ENCODE measurements at places on chromosomes 5 and 9. TPM values are rescaled to one million over a fixed set of nuclear protein-coding genes. Genes with fewer than 3 reads are reported as not detected.

Gene TPPP
- total RNA-seq: 3.6 TPM

Gene BTNL3
- total RNA-seq: 0.82 TPM

Gene PHYHD1
- total RNA-seq: 10.0 TPM

Gene LIFR
- total RNA-seq: 32.7 TPM

Gene PRELID2
- 15.5 TPM for total RNA-seq

Gene CLIC3
- total RNA-seq: 38.6 TPM

Gene NUDCD2
- 30.4 TPM for total RNA-seq

Gene PTPN3
- 8.1 TPM for total RNA-seq

Gene PCDHGB7
- total RNA-seq: 4.4 TPM

Gene TSSK1B
- total RNA-seq: 0.12 TPM

Gene WHRN
- 13.3 TPM for total RNA-seq

Gene MLANA
- 12.1 TPM for total RNA-seq

Gene BRINP1
- total RNA-seq: 8.6 TPM

Gene LMX1B
- 33.6 TPM for total RNA-seq

Gene TRIM36
- 55.2 TPM for total RNA-seq

Gene TAS2R1
- total RNA-seq: not detected

Gene ADAMTSL2
- total RNA-seq: 0.57 TPM

DNA sequence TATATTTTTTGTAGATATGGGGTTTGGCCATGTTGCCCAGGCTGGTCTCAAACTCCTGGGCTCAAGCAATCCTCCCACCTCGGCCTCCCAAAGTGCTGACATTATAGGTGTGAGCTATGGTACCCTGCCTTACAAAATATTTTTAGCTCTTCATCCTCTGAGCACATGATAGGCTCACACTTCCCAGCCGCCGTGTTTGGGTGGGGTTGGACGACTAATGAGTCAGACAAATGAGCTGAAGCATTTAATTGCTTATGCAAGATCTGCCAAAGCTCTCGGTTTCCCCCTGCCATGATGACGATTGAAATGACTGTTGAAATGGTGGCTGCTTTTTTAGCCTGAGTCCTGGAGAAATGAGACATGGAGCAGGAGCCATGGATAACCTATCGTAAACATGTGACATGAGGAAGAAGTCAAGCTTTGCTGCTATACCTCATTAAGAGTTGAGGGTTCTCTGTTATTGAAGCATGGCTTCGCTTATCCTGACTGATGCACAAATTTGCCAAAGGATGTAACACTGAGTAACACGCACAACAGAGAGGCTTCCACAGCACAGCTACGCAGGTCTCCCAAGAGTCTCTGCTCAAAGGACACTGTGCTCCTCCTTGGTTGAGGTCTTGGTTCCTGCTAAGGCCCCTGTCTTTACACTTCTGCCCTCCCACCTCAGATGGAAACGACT lies 48.2 kb upstream of the GFPT2 start:
- DNase-seq: no peak

GRCh38 chr5:142164315-142164714 lies 55.7 kb downstream of the NDFIP1 start:
- no peak for DNase-seq

- DNase-seq: no peak
Observed at GRCh38 chr5:96835791-96836191, 28.0 kb upstream of the ERAP1 start.

GRCh38 chr9:109717342-109717741 lies 62.7 kb upstream of the PALM2AKAP2 start:
- DNase-seq: no peak

- no peak for DNase-seq
Observed at GRCh38 chr5:92992073-92992472, 588.9 kb downstream of the NR2F1-AS1 start.

DNA sequence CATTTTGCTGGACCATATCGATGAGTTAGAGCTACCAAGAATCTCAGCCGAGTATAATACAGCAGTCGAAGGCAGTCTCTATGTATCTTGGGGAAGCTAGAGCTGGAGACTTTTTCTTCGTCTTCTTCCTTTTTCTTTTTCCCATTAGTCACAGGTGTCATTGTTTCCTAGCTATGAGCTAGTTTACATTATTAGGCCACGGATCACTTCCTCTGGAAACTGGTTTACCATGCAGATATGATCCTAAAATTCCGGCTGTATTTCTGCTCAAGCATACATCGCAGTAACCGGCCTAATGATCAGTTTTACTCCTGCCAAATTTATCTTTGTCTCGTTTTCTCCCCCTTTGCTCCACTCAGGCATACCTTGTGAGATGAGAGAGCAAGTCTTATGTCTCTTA lies 312.8 kb downstream of the ARHGAP26 start:
- no peak for DNase-seq

- no peak for DNase-seq
Observed at GRCh38 chr5:119373449-119373858, 17.6 kb downstream of the TNFAIP8 start.

GRCh38 chr5:7846327-7846726 lies 4.6 kb downstream of the CFAP90 start:
- DNase-seq: no peak

- no peak for DNase-seq
Observed at GRCh38 chr5:168313596-168314204, 22.3 kb downstream of the WWC1 start.

GRCh38 chr9:101005246-101005645 lies 23.3 kb upstream of the PLPPR1 start:
- DNase-seq: no peak

GRCh38 chr5:71658916-71659662 lies 60.0 kb upstream of the CARTPT start:
- no peak for DNase-seq

- no peak for DNase-seq
Observed at GRCh38 chr9:14515049-14515448, 178.2 kb downstream of the ZDHHC21 start.

- no peak for DNase-seq
Observed at GRCh38 chr5:113167985-113168384, 191.4 kb downstream of the DCP2 start.

DNA sequence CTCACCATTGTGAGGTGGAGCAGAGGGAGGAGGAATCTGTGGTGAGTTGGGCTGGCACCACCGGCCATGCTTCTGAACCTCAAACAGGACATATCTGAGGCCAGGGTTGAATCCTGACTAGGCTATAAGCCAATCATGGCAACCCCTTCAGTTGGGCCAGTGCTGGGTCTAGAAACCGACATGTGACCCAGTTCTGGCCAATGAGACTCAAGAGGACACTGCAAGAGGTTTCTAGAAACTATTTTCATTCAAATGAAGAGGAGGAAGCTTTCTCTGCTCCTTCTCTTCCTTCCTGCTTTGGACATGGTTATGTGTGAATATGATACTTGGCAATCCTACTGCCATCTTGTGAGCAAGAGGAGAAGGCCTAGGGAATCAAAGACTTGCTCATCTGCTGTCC lies 417.7 kb downstream of the SEMA5A start:
- no peak for DNase-seq

DNA sequence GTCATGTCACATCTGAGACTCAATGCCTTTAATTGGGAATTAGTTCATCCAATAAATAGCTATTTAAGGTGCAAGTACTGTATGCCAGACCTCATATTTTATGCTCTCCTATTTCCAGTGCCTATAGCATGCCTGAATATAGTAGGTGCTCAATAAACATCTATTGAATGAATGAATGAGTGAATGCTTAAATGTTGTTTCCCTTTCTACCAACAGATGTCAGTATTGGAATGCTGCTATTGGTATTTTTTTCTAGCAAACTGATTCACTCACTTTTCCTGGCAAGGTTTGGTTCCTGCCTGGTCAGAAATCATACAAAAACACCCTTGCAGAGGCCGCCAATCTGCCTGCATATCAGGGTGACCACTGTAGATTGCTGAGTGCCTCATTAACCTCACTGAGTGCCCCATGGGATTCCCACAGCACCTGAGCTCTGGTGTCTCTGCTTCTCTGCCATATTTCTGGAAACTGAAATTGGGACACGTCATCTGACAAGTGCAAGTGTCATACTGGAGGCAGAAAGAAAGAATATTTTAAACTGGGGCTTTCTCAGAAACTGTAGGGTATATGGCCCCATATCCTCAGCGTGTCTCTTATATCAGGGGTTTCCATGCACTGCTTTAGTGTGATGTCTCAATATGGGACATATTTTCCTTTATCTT lies 359.7 kb downstream of the TRIM32 start:
- DNase-seq: no peak

GRCh38 chr9:7125231-7125630 lies 367.5 kb downstream of the KDM4C start:
- DNase-seq: no peak

DNA sequence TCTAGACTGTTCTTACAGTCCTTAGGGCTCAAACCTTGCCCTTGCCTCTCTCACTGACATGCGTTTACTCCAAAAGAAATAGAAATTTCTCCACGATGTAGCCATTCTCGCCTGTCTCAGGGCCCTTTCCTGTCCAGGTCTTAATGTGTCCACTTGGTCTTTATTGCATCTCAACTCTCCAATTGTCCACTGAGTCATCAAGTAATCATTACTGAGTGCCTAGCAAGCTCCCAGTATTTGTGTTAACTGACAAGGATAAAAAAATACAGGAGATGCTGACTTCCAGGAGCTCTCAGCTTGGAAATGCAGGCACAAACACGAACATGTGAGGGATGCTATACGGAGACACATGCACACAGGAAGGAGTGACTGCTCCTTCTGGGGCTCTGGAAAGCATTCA lies 147.3 kb downstream of the ARSB start:
- no peak for DNase-seq

DNA sequence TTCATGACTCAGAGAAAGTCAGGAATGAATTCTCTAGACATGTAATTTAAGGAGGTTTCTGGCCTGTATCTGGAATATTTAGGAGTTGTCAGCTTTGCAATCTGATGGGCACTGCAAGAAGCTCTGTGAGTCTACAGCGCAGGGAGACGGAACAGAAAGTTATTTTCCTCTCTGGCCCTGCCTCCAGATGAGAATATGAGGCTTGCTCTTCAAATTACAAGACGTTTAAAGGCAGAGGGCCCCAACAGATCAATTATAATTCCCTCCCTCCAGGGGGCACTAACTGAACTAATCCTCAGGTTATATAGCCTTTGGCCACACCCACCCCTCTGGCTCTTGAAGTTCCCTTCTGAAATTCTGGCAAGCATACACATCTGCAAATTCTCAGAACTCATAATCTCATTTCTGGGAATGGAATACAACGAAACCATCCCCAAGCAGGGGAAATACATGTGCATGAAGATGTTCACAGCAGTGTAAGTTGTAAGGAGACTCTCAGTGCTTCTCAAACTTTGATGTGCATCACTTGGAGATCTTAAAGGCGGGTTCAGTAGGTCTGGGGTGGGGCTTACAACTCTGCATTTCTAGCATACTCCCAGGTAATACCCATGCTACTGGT lies 307.6 kb downstream of the CWC27 start:
- DNase-seq: no peak

- DNase-seq: no peak
Observed at GRCh38 chr9:128201441-128202369, 1.5 kb upstream of the DNM1 start.

DNA sequence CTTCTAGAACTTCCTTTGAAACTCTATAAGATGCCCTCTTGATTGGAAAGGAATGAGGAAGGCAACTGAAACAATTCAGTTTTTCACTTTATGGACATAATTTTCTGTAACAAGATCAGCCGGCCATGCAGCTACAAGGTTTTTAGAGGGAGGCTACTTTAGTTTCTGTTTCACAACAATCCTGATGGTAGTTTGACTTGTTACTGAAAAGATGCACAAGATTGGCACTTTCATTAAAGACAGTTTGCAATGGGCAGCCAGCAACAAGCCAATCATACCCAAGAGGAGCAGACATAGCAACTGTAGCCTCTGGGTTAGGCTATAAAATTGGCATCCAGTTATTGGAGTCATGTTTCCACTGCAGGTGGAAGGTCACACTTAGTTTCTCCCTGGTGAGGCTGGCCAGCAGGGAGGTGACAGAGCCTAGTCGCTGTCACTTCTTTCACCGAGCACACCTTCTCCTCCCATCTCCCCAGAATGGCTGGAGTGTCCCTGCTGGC lies 74.3 kb upstream of the TGFBR1 start:
- DNase-seq: no peak

DNA sequence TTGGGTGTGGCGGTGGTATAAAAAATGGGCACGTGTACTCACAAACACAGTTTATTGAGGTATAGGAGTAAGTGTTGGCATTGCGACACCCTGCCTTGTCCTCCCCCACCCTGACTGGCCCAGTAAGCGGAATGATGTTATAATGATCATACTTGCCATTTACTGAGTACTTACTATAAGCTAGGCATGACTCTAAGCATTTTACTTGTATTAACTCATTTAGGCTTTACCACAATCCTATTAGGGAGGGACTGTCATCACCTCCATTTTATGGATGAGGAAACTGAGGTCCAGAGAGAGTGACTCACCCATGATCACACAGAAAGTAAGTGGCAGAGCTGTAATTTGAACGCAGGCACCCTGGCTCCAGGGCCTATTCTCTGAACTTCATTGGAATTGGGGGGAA lies 2.3 kb downstream of the SMIM3 start:
- DNase-seq: no peak
